ENCODE measurements at places on chromosomes 11 and 22.
A peak's percentile ranks its signal among the peaks of the same experiment; 100 is the strongest.

- DNase-seq = no peak
Measured at GRCh38 chr11:48001438-48002021, 21.2 kb downstream of the PTPRJ start.

GRCh38 chr11:84906995-84907394, 720.1 kb downstream of the DLG2 start:
- DNase-seq = no peak

- no peak for DNase-seq
Measured at GRCh38 chr22:47822422-47822821, 1060.0 kb downstream of the TBC1D22A start.

DNA sequence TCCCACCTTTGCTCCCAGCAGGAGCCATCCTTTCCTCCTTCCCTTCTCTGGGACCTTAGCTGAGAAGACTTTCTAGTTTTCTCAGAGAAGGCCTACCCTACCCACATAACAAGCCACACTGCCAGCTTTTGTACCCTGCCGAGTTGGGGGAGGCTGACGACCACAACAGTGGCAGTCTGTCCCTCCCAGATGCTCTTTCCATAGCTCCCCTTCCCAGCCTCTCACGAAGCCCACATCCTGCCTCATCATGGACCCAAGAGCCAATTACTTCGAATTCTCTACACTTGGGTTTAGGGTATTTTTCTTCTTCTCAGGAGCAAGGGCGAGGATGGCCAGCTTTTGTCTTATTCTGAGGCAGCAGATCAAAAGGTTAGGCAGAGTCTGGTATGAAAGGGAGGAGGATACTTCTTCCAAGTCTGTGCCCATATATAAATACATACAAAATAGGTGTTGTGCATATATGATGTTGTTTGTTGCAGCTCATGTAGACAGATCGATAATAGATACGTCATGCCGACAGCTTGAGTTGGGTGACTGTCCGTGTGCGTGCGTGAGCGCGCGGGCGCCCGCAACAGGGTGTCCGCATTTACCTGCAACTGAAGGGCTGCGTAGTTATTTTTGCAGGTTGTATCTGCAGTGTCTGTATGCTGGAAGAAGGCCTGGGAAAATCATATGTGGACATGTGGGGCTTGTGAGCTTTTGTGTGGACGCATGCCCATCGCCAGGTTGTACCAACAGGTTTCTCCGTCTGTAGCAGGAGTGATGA, 846 bp upstream of the NRGN start:
- DNase-seq = no peak

DNA sequence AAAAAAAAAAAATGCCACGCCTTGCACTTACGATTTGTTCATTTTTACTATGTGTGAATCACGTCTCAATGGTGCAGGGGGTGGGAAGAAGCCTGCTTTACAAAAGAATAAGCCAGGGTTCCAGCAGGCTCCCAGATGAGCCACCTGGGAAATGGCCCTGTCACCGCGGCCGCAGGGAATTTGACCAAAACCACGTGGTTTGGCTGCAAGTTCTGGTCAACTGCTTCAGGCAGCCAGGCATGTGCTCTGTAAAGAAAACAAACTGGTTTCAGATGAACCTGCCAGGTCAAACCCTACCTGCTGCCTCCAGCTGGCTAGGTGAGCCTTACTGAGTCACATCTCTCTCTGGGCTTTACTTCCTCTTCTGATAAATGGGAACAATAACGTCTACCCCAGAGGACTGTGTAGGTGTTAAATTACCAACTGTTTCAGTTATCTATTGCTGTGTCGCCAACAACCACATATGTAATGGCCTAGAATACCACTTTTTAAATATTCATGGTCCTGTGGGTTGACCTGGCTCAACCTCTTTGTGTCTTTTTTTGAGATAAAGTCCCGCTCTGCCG, 30.5 kb upstream of the GCAT start:
- DNase-seq = peak; percentile 31

DNA sequence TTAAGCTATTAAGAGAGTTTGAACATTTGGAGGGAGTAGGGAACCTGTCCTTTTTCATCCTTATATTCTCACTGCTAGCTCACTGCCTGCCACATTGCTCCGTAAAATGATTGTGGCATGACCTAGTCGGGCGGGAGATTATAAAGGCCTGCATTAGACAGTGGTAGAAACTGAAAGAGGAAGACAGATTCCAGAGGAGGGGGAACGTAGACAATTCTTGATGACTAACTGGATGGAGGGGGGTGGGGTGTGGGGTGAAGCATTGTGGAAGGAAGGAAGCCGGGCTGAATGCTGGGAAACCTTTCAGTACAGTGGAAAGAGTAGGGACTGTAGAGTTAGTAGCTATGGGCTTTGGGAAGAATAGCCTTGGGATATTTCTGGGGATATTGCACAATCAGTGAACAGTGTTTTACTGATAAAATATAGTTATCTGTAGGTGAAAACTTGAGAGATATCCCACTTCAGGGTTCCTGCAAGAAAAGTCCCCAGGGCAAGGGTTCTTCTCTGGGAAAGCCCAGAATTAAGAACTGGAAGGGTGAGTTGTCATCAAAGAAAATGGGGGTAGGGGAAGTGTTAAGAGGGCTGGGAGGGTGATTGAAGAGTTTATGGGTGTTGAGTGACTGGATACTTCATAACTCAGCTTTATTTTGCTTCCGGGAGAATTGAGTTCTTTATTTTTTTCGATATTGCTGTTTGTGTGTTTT, 2.1 kb downstream of the MED15 start:
- peak; percentile 88 for DNase-seq

DNA sequence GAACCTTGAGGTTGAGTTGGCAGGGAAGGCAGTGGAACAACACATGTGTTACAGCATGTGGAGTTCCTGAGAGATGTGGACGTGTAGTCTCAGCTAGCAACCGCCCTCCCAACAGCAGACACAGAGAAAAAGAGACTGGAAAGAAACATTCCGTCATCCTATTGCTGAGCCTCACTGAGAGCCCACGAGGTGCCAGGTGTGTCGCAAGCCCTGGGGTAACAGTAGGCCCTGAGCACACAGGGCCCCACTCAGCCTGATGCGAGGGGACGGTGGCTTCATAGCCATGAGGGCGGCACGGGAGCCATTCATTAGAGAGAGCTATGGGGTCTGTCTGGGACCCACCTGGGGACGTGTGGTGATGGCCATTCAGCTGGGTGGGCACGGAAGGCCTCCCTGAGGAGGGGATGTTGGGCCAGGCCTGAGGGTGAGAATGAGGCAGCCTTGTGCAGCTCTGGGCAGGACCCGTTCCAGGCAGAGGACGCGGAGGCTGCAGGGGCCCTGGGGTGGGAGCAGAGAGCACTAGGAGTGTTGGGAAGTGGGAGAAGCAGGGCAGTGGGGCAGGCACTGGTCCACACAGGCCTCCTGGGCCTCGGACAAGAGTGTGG, 26.2 kb downstream of the MPPED1 start:
- DNase-seq = no peak

DNA sequence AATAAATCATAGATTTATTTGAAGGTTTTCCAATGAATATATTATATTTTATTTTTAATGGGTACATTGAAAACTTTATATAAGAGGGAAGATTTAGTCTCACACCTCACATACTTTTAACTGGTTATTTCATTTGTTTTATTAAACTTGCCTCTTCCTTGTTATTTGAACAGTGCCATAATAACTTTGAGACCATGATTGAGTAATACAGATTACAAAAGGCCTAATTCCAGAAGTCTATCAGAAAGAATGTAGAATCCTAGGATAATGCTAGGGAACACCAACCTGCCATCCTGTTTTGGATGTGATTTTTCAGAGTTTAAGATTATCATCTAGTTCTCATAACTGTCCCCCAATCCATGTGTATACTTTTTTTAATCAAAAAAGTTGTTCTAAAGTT, 102.7 kb upstream of the BIRC3 start:
- DNase-seq = no peak

- DNase-seq = no peak
Measured at GRCh38 chr11:128610721-128611617, 23.6 kb upstream of the ETS1 start.

- DNase-seq = no peak
Measured at GRCh38 chr22:42962295-42963230, 52.4 kb downstream of the PACSIN2 start.

GRCh38 chr22:16949561-16949960, 58.5 kb downstream of the GAB4 start:
- no peak for DNase-seq

GRCh38 chr11:86999859-87000753, 37.6 kb upstream of the TMEM135 start:
- DNase-seq = no peak

GRCh38 chr11:125332821-125333220, 163.2 kb downstream of the FEZ1 start:
- no peak for DNase-seq

- no peak for DNase-seq
Measured at GRCh38 chr11:294780-295179, 4.5 kb downstream of the IFITM5 start.

- no peak for DNase-seq
Measured at GRCh38 chr11:15179167-15179566, 64.4 kb downstream of the INSC start.

DNA sequence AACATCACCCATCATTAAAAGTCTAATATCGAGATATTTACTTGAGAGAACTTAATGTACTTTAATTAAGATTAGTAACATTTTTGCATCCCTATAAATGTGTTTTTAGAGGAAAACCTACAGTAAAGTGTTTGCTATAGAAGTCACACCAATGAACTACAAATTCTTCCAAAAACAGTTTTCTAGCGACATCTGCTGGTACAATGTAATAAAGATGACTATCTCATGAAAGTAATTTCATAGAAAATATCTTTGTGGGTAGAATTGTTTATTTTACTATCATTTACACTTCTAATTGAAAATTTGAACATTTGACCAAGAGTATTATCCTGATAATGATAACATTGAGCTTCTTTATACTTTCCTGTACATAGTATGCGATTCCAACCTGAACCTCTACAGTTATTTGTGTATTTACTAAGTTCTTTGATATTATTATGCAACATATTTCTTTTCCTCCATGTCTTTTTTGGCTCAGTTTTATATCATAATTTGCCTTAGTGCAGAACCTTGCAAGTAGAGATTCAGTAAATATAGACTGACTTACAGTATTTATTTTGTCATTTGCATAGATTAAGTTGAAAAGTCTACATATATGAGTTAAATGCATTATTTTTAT, 252.7 kb downstream of the TMEM135 start:
- peak; percentile 23 for DNase-seq

DNA sequence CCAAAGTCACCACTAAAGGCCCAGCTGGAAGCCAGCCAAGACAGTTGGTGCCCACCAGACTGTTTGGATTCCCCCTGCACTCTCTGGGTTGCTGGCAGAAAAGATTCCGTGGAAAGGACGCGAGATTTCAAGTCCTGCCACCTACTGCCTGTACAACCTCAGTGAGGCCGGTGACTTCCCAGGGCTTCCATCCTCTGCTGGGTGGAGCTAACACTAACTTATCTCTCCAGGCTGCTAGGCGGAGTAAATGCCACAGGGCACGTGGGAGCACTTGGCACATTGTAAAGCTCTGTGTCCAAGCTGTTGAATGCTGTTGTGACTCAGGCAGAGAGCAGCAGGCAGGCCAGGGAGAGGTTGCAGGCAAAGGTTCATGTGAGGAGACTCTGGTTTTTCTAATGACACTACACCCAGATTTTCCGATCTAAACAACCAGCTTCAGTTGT, 50.9 kb upstream of the CDON start:
- DNase-seq = peak; percentile 51

- DNase-seq = no peak
Measured at GRCh38 chr11:131498631-131499160, 128.3 kb downstream of the NTM start.

GRCh38 chr11:72278905-72279304, 34.9 kb upstream of the PHOX2A start:
- no peak for DNase-seq

DNA sequence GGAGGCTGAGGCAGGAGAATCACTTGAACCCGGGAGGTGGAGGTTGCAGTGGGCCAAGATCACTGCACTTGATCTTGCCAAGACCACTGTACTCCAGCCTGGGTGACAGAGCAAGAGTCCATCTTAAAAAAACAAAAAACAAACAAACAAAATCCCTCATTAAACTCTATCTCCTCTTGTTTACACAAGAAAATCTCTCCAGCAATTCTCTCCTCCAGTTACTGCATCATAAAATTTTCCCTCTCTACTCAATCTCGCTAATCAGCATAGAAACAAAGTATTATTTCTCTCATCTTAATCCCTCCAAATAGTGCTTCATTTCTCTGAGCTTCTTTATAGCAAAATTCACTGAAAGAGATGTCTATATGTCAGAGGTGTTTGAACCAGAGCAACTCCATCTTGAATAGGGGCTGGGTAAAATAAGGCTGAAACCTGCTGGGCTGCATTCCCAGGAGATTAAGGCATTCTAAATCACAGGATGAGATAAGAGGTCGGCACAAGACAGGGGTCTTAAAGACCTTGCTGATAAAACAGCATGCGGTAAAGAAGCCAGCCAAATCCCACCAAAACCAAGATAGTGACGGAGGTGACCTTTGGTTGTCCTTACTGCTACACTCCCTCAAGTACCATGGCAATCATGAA, 19.8 kb downstream of the MTMR2 start:
- DNase-seq = no peak

- no peak for DNase-seq
Measured at GRCh38 chr22:26534874-26535602, 22.8 kb upstream of the TFIP11 start.

- DNase-seq = no peak
Measured at GRCh38 chr22:31130873-31131272, 8.1 kb downstream of the INPP5J start.

GRCh38 chr22:43926349-43926710, 2.7 kb downstream of the PNPLA3 start:
- DNase-seq = no peak

- DNase-seq = no peak
Measured at GRCh38 chr22:21936151-21936775, 16.4 kb downstream of the PPM1F start.

- DNase-seq = no peak
Measured at GRCh38 chr22:19164425-19164824, 14.1 kb downstream of the SLC25A1 start.

GRCh38 chr11:46055371-46055770, 65.9 kb downstream of the PHF21A start:
- DNase-seq = no peak

- DNase-seq = no peak
Measured at GRCh38 chr11:131616481-131617140, 246.2 kb downstream of the NTM start.

- DNase-seq = no peak
Measured at GRCh38 chr11:34176751-34177209, 71.4 kb downstream of the NAT10 start.

- DNase-seq = no peak
Measured at GRCh38 chr11:19766206-19766605, 53.6 kb downstream of the NAV2 start.

DNA sequence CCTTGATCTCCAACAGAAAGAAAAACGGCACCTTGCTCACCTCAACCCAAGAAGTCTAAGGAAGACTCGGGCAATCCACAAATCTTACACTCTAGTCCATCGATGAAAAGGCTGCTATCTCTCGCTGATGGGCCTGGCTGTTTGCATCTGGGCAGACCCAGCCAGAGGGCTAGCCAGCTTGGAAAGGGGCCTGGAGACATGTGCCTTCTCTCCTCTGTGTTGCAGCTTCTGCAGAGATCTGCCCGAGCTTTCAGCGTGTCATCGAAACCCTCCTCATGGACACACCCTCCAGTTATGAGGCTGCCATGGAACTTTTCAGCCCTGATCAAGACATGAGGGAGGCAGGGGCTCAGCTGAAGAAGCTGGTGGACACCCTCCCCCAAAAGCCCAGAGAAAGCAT, 3.2 kb downstream of the SCGB1A1 start:
- DNase-seq = no peak

Data from SW 1271 (cell line).